ENCODE measurements at places on chromosomes 3 and 15.

- DNase-seq, result no peak
Observed at GRCh38 chr3:114401346-114401745, 107.5 kb downstream of the TIGIT start.

DNA sequence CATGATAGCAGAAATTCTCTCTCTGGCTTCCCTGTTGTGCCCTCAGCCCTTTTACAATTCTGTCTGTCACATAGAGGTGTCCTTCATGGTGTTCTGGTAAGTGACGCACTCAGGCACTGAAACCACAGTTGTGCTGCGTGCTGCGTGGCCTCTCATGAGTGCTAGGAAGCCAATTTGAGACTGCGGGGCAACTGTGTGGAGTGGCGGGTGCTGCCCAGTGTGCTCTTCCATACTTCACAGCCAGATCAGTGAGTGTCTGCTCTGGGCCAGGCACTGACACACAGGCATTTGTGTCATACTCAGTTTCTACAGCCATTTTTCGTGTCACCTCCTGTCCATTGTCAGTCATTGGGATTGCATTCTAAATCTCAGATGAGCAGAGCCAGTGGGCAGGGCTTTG, 133.1 kb upstream of the PLXNA1 start:
- no peak for DNase-seq

GRCh38 chr15:92438471-92438870, 44.8 kb downstream of the ST8SIA2 start:
- no peak for DNase-seq

- DNase-seq, result no peak
Observed at GRCh38 chr15:98649472-98650416, 1.4 kb downstream of the IGF1R start.

- DNase-seq, result peak; percentile 75
Observed at GRCh38 chr3:134008630-134009156, 21.0 kb downstream of the SLCO2A1 start.

DNA sequence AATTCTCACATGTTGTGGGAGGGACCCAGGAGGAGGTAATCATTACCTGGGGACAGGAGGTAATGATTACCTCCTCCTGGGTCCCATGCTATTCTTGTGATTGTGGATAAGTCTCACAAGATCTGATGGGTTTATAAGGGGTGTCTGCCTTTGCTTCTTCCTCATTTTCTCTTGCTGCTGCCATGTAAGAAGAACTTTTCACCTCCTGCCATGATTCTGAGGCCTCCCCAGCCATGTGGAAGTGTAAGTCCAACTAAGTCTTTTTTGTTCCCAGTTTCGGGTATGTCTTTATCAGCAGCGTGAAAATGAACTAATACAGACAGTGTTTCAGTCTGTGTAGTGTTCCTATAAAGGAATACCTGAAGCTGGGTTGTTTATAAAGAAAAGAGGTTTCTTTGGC, 13.1 kb upstream of the KCTD6 start:
- DNase-seq, result no peak

GRCh38 chr15:36221992-36222391, 357.4 kb upstream of the CDIN1 start:
- no peak for DNase-seq

DNA sequence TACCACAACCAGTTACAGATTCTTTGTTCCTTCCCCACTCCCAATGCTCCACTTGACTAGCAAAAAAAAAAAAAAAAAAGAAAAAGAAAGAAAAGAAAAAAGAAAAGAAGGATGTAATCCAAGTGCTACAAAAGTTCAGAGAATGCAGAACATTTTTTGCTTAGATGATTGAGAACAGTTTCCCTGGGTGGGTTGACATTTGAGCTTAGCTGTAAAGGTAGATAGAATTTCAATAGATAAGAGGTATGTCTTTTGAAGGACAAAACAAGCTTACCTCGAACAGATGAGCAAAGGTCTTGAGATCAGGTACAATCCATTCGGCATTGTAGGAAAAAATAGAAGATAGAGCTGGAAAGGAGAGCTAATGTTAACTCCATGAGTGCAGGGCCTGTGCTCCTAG, 344.6 kb upstream of the NECTIN3 start:
- no peak for DNase-seq

GRCh38 chr3:31124373-31124772, 229.9 kb upstream of the GADL1 start:
- no peak for DNase-seq

- DNase-seq, result no peak
Observed at GRCh38 chr3:177692304-177692975, 495.2 kb upstream of the TBL1XR1 start.

Measured in T1000 (cell line).